Fibroblast of the conjunctiva (primary cell): ENCODE measurements at places on chromosomes 2 and 18.

DNA sequence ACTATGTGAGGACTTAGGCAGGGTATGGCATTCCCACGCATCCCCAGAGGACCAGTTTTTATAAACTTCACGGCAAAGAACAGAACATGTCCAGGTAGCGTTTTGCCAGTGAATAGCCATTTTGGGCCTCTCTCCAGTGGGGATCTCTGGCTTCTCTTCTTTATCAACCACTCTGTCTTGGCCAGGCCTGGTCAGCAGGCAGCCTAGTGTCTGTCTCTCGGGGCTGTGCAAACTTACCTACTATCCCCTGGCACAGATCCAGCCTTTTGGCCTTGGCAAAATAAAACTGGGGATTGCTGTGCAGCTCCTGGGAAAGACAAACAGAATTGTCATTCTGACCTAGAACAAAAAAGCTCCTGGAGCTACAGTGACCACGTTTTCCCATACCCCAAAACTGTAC is 14.5 kb downstream of the CAPN14 start:
- DNase-seq, result no peak

- no peak for DNase-seq
These were observed 57.8 kb downstream of the AFTPH start for GRCh38 chr2:64581777-64582539.

GRCh38 chr2:210671065-210671464 is 114.7 kb downstream of the CPS1 start:
- no peak for DNase-seq

- DNase-seq, result no peak
These were observed 3.0 kb downstream of the NPC1 start for GRCh38 chr18:23583071-23583865.

GRCh38 chr2:169038338-169038757 is 7.2 kb upstream of the ABCB11 start:
- DNase-seq, result no peak

- DNase-seq, result no peak
These were observed 408.0 kb downstream of the LRATD1 start for GRCh38 chr2:15040429-15041084.

- DNase-seq, result no peak
These were observed 734.2 kb upstream of the SALL3 start for GRCh38 chr18:78245451-78245850.

GRCh38 chr2:30371772-30372373 is 75.2 kb upstream of the LCLAT1 start:
- no peak for DNase-seq

GRCh38 chr2:164792316-164793170 is 49.1 kb downstream of the COBLL1 start:
- no peak for DNase-seq

GRCh38 chr18:9614401-9615279 is at the start of gene PPP4R1:
Gene PPP4R1, minus strand, starts transcription at chr18:9614559. Its CDS starts 75 bp downstream, at chr18:9614484.
- no peak for DNase-seq

DNA sequence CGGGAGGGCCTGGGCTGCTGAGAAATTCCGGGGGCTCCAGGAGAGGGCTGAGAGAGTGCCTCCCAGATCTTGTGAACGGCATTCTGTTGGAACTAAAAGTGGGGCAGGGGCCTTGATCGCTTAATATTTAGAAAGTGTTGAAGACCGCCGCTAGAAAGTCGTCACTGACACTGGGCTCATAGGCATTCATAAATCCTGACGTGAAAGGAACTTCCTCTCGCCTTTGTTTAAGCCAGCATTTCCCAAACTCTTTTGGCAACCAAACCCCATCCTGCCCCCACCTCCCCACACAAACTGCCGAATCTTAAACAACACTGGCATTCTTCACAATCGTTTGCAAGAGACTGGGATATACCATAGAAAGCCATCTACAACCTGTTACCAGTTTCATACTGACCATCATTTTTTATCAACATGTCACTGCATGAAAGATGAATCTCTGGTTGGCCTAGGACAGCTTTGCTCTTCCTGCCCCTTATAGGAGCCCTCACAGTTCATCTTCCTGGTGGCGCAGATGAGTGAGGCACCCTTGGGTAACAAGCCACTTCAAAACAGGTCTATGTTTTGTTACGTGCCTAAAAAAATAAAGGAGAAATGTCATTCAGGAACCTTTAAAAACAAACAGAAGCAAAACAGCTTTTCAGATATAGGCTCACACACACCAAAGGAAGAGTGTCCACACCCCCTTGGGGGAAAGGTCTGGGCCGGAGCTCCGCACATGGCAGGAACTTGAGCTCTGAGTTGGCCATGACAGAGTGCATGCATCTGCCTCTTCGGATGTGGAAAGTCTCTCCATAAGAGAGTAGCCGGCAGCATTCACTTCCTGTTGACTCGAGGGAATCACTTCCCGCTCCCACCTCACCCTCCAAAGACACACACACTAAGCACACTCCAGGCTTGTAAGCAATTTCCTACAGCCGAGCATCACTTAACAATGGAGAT is 13.0 kb downstream of the MTERF4 start:
- DNase-seq, result no peak

DNA sequence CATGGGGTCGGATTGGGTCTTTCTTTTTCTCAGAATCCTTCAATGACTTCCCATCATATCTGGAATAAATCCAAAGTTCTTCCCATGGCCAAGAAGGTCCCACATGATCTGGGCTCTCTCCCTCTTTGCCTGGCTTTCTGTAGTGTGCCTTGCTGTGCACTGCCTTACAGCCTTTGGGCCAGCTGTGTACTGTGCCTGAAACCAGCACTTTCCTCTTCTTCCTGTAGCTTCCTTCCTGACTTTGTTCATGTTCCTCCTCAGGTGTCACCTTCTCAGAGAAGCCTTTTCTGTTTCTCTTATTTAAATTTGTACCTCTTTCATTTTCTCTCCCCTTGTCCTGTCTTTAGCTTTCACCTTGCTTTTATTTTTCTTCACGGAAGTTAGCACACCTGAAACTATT is 4.3 kb upstream of the CDCA7 start:
- DNase-seq, result no peak

DNA sequence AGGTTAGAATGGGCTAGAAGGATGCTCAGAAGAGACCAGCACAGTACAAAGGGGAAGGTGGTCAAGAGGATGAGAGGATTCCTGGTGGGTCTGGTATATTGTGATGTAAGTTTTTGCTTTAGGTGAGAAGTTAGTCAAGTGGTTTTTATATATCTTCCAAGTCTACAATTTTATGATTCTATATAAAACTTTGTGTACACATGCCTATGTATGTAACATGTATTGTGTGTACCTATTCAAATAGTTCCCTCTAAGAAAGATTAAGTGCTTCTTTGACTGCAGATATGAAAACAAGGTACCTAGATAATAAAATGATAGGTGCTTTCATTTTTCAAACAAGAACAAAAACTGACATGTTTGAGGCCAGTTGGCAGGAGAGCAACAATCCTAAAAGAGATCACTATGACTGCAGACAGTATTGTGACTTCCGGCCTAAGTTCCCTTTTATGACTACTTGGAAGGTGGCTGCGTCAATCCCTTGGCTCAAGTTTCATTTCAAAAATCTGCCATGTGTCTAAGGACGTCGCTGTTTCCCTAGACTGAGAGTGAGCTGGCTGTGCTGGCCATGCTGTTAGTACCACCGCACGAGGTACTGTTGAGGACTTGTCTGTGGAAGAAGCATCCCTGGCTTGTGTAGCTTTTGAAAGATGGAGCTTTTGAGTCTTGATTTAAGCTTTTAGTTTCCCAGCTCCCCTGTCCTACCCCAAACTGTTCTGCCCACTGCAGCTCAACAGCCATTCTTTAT is 123.1 kb downstream of the PRPF40A start:
- DNase-seq, result no peak

GRCh38 chr18:78727057-78727739 is 252.4 kb upstream of the SALL3 start:
- DNase-seq, result no peak

- no peak for DNase-seq
These were observed 3.2 kb downstream of the CYP27A1 start for GRCh38 chr2:218785103-218785502.

DNA sequence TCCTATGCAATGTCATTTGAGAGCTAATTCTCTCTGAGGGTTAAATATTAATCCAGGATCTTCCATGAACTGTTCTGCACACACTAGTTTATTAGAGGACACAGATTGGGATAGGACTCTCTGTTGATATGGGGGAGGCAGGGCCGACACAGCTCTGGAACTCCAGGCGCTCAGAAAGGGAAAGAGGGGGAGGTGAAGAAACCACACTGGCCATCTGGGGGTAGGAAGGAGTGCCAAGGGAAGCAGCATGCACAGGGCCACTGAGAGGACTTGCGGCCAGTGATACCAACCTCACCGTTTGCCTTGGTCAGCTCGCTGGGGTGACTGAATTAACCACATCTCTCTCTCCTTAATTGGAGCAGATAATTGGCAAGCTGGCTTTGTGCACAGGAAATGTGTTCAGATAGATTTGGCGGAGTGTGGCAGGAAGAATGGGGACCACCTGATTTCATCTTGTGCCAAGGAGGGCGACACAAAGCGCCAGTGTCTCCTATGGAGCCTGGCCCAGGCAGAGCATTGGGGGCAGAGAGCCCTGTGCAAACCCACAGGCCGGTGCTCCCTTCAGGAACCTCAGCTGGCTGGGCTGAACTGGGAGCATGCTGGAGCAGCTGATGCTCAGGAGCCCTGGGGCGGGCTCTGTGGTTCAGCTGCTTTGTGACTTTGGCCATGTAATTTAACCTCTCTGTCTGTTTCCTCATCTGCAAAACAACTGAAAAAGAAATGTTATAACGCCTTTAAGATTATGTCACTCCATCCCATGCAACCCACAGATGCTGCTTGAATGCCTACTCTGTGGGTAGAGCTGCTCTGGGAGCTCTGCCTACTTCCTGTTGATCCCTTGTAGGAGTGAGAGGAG is 114.7 kb upstream of the STON1 start:
- DNase-seq, result no peak

DNA sequence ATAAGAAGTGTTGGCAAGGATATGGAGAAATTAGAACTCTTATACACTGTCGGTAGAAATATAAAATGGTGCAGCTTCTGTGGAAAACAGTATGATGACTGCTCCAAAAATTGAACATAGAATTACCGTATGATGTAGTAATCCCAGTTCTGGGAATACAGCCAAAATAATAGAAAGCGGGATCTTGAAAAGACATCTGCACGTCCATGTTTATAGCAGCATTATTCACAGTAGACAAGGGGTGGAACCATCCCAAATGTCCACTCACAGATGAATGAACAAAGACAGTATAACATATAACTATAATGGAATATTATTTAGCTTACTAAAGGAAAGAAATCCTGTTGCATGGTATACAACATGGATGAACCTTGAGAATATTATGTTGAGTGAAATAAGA is 257.7 kb downstream of the TDRD15 start:
- no peak for DNase-seq

- no peak for DNase-seq
These were observed 105.6 kb downstream of the MYO1B start for GRCh38 chr2:191350826-191351225.

DNA sequence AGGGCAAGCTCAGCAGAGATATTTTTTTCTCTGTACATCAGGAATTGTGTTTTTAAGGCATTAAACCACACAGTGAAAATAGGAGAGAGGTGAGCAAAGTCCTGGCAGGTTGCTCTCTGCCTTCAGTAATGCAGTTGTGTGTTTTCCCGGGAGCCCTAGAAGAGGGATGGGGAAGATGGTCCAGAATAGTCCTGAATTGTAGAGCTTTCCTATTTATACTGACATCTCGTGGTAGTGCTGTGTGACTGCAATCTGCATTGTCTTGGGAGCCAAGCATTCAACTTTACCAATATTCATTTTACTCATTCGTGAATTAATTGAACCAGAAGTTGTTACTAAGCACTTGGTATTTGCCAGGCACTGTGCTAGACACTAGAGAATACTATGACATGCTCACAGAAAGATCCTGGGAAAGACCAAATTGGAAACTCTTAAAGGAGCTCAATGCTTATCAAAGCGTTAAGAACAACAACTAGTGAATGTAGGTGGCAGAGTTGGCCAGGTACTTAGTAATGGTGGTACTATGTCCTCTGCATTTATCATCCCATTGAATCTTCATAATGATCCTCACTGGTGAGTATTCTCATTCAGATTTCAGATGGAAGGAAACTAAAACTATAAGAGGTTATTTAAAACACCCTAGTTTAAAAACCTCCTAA is 214.6 kb downstream of the TRIB2 start:
- DNase-seq, result peak; percentile 39

GRCh38 chr2:151237422-151238025 is 24.1 kb downstream of the RBM43 start:
- no peak for DNase-seq

DNA sequence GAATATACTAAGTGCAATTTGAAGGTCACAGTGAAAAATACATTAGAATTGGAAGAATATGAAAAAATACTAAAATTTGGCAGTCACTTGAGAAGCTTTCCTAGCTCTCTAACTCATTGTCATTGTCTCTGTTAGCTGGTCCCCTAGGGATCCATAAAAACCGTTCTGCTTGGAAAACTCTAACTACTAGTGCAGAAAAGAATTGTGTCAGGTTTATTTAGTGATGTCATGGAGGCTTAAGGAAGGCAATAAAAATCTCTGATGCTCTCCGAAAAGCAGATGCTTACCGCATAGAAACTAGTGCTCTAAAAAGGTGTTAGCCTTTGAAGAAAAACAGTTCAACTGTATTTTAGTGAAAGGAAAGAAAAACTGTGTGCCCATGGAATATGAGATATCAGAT is 150.1 kb upstream of the DLGAP1 start:
- DNase-seq, result no peak

GRCh38 chr2:196399722-196400691 is 228.6 kb upstream of the STK17B start:
- peak; percentile 91 for DNase-seq

DNA sequence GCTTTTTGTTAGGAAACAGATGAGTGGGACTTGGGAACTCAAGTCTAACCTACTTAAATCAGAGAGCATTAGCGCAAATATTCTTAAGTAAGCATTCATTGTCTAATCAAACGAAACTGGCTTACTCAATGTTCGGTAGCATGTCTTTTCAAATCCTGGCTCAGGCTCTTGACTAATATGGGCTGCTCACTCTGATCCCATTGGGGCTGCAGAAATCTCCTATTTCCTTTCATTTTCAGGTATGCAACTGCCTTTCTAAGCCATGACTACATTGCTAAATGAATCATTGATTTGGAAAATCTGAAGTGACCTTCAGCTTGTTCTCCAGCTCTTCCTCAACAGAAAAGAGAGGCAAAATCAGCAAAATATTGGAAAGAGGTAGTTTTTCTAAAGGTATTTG is 2084.4 kb upstream of the PIK3C3 start:
- DNase-seq, result peak; percentile 2

GRCh38 chr2:26454561-26455001 is 23.3 kb downstream of the OTOF start:
- DNase-seq, result no peak

DNA sequence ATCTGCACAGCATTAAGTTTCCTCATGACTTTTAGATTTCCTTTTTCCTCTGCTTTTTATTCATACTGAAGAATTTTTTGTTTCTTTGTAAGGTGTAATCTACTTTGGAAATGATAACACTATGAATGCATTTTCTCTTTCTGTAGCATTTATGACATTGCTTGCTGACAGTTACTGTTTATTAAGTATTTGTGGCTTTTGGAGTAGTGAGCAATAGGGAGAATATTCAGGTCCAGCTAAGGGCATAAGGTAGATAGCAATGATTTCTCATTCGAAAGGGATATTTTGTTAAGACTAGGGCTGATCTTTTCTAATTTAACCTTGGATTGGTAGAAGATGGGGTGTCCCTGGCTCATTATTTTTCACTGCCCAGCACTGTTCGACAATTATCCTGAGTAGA is 80.3 kb downstream of the XRCC5 start:
- DNase-seq, result no peak
